Amygdala (tissue), 56 donors: ENCODE measurements at places on chromosomes 11 and 22.

DNA sequence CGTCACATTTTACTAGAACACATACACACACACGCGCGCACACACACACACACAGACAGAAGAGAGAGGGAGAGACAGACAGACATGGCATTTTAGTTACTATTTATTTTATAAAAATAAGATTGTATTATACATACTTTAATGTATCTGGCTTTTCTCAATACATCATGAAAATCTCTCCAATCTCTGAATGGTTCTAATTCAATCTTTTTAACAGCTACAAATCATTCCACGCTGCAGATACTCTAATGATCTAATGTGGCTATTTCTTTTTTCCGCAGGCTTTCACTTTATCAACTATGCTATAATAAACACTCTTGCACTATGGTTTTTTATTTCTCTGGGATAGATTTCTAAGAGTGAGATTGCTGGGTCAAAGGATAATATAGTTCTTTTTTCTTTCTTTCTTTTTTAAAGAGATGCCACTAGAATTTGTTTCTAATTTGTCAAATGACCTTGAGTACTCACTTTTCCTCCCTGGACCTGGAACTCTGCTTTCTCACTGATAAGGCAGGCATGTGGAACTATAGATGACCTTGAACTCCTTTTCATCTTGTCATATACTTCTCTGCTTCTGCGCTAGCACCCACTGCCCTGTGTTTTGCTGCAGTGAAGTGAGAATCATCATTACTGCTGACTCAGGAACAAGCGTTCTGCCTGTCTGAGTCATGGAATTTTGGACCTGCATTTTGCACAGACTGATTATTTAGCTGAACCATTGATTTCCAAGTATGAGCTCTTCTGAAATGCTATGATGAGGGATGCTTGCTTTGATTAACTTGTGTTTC, 4.9 kb upstream of the SLC6A5 start:
- DNase-seq = no peak

DNA sequence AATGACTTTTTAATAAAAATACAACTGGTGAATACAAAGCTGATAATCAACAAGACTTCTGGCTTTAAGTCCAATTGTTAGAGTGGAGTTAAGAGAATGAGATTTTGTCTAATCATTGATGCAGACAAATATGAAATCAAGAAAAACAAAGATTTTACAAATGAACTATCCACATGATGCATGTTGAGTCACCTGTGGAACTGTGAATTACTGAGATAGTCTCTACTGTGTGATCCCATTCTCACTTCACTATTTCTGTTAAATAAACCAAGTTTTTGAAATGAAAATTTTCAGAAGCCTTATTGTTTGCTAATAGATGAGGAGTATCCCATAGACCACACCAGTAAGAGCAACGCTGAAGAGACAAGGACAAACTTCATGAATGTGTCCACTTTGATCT, 8.4 kb upstream of the CTSC start:
- no peak for DNase-seq

- DNase-seq = no peak
These were observed 16.7 kb upstream of the TMEM123 start for GRCh38 chr11:102469196-102469821.

DNA sequence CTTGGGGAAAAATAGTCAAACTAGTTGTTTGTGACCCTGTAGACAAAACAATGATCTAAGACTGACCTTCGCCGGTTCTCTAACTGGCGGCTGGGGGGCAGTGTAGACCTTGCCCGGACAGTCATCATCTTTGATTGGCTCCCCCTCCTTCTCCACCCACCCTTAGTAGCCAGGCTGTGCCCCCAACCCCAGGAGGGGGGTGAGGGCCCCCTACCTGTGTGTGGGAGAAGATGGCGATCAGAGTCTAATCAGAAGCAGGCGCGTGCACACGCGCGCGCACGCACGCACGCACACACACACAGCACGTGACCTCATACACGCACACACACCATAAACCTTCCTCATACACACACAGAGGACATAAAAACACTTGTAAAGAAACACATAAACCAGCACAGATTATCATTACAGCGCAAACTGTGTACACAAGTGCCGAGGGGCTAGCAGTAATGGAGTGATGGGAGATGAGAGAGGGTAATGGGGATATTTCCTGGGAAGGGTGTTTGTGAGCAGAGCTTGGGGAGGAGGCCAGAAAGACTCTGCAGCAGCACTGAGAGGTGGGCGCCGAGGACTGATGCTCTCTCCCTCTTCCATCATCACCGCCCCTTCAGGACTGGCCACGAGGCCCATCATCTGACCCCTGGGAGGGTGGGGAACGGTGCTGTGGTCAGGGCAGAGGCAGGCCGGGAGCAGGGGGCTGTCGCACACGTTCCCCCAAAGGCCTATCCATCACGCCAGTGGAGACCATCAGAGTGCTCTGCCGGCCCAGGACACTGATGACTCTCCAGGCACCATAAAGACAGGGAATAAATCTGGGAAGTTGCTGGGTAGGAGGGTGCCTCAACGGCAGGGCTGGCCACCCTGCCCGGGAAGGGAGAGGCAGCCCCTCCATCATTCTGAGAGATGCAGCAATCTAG, 12.2 kb downstream of the NECTIN1 start:
- no peak for DNase-seq

- no peak for DNase-seq
These were observed 46.6 kb downstream of the CD6 start for GRCh38 chr11:61018059-61018458.

- DNase-seq = no peak
These were observed 2.4 kb upstream of the CECR2 start for GRCh38 chr22:17366830-17367229.

GRCh38 chr11:57475671-57476046, 15.3 kb downstream of the RTN4RL2 start:
- no peak for DNase-seq

GRCh38 chr11:1106387-1106786, 31.7 kb downstream of the MUC2 start:
- DNase-seq = no peak

GRCh38 chr11:69257838-69258658, 35.9 kb upstream of the MYEOV start:
- DNase-seq = no peak

GRCh38 chr11:96567176-96567575, 177.4 kb downstream of the JRKL start:
- DNase-seq = no peak

DNA sequence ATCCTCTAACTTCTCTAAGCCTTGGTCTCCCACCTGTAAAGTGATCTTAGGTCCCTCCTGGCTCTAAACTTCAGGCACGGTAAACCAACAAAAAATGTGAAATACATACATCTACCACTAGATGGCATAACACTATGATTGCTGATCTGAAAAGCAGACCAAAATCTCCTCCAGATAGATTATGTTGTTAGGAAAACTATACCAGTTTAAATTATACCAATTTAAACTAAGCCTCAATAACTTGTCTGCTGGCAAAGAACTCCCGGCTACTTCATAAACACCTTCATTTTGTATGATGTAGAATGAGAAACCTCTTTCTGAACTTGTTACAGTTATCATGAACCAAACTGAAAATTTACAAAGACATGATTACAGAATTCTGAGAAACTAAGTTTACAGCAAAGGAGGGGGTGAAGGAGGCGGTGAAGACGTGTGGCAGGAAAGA, 85.9 kb downstream of the SBF2 start:
- DNase-seq = no peak

GRCh38 chr11:36065436-36065835, 121.6 kb downstream of the LDLRAD3 start:
- DNase-seq = no peak

GRCh38 chr22:24434471-24435322, 7.3 kb downstream of the ADORA2A start:
- no peak for DNase-seq

DNA sequence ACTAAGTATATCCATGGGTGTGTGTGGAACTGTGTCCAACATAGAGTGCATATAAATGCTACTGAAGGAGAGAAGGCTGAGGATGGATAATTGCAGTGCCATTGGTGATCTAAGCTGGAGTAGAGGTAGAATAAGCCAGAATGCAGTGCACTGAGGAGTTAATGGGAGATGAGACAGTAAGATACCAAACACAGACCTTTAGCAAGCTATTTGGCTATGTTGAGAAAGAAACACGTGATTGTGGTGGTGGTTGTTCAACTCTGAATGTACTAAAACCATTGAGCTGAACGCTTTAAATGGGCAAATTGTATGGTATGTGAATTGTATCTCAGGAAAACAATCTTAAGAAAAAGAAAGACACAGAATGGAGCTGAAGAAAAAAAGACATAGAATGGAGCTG, 22.8 kb downstream of the JAML start:
- no peak for DNase-seq

- no peak for DNase-seq
These were observed 390.2 kb downstream of the LUZP2 start for GRCh38 chr11:24886880-24887619.

GRCh38 chr22:30865656-30866055, 102.9 kb downstream of the MORC2 start:
- no peak for DNase-seq

GRCh38 chr11:16749666-16750065, 11.2 kb downstream of the C11orf58 start:
- no peak for DNase-seq

GRCh38 chr22:23695571-23696325, 4.9 kb downstream of the RGL4 start:
- DNase-seq = no peak

DNA sequence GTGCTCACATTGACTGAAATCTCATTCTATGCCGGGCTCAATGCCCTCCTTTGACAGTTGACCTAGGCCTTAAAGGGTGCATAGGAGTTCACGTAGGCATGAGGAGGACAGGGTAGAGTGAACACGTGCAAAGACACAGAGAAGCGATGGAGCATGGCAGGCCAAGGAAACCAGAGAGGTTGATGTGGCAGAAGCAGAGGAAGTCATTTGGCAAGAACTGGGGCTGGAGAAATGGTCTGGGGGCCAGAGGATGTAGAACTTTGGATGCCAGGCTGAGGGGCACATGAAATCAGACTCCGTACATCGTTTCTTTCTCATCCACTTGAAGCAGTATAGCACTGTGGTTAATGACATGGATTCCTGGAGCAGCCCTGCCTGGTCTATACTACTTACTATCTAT, 13.6 kb upstream of the ABCC8 start:
- no peak for DNase-seq

- DNase-seq = no peak
These were observed 22.4 kb downstream of the DERL3 start for GRCh38 chr22:23816156-23816976.

DNA sequence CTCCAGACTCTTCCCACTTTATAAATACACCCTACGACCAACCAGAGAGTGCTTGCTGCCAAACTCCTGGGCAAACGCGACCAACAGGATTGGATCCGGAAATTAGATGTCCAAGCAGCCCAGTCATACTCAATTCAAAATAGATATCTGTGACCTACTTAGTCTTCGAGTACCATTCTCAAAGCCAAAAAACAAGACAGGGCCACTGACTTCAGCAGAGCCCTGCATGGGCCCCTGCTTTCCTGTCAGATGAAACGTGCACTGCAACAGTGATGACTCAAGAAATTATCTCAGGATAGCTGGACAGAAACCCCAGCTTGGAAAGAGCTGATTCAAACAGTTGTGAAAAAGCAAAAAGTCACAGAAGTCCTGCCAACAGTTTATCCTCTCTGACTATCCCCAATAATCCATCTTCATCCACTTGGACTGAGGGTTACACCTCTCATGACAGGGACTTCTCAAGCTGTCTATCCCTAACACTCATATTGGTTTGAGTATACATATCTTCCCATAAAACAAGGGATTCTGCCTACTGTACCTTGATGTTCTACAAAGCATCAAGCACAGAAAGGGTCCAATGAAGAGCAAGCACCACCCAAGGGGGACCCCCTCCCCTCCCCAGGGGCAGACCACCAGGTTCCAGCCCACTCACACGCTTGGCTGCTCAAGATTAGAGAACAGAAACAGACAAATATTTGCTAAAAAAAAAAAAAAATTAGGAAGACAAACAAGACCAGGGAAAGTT, 17.4 kb downstream of the SMCO4 start:
- DNase-seq = no peak

DNA sequence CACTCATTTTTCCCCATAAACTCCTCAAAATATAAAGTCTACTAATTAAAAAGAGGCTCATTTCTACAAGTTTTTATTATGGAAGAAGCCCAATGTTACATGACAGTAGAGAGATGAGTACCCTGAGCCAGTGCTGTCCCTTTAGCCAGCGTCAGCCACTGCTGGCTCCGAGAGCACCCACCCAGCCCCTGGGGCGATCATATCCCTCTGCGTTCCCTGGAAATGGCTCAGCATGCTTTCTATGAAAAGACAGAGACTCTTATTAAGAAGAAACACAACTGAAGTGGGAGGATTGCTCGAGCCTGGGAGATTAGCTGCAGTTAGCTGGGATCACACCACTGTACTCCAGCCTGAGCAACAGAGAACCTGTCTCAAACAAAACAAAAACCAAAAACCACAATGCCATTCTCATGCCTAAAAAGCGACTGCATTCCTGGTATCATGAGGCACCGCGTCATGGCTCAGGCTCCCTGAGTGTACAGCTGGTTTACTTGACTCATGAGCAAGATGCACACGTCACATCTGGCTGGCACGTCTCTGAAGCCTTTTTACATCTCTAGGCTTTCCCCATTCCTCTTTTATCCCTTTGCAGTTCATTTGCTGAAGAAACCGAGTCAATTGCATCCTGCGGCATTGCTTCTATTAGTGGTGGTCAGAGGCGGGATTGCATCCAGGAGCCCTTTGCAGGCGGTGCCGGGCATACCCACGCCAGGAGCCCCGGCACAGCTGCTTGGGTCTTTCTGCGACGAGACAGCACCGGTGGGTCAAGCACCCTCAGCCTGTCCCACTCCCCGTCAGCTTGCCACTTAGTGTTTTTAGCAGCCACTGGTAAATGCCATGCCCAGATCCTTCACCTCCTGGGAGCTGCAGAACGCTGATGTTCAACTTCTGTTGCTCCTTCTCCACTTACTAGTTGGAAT, 119.9 kb downstream of the CTTN start:
- DNase-seq = no peak

GRCh38 chr11:70820311-70820710, 422.0 kb downstream of the CTTN start:
- DNase-seq = no peak

- DNase-seq = no peak
These were observed 19.3 kb downstream of the ZC3H12C start for GRCh38 chr11:110112457-110112856.

DNA sequence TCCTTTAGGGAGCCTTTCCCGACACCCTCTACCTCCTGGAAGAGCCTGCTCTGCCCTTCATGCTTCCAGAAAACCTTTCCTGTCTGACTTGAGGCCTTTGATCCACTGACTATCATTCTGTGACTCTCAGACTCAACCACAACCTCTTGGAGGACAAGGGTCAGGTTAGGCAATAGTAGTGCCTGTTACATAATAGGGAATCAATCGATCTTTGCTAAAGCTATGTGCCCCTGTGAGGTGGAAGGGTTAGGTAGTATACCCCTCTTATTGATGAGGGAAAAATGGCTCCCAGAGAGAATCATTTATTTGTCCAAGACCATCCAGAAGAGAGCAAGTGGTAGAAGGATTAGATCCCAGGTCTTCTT, 16.2 kb downstream of the KCNC1 start:
- DNase-seq = no peak

- DNase-seq = no peak
These were observed 473.5 kb downstream of the MIAT start for GRCh38 chr22:27130906-27131305.

GRCh38 chr11:87966694-87967093, 208.5 kb downstream of the RAB38 start:
- no peak for DNase-seq
